ENCODE measurements at places on chromosomes 3 and 15. TPM values are rescaled to one million over a fixed set of nuclear protein-coding genes. Genes with fewer than 3 reads are reported as not detected.
A peak's percentile ranks its signal among the peaks of the same experiment; 100 is the strongest.

DNA sequence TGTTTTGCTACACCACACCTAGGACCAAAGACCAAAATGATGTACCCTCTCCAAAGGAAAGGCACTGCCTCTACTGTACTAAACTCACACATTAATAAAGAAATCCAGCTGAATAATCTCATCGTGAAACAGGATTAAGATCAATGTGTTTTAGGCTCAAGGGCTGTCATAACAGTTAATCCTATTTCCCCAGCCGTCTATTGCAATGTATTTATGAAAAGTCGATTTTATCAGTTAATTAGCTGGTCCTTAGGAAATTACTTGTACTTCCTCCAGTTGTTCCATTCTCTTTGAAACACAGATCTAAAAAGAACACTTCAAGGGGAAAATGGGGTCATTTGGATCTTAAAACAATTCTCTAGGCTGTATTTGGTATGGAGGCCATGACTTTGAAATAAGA lies 8.5 kb downstream of the ETV5 start:
- DNase-seq = no peak

DNA sequence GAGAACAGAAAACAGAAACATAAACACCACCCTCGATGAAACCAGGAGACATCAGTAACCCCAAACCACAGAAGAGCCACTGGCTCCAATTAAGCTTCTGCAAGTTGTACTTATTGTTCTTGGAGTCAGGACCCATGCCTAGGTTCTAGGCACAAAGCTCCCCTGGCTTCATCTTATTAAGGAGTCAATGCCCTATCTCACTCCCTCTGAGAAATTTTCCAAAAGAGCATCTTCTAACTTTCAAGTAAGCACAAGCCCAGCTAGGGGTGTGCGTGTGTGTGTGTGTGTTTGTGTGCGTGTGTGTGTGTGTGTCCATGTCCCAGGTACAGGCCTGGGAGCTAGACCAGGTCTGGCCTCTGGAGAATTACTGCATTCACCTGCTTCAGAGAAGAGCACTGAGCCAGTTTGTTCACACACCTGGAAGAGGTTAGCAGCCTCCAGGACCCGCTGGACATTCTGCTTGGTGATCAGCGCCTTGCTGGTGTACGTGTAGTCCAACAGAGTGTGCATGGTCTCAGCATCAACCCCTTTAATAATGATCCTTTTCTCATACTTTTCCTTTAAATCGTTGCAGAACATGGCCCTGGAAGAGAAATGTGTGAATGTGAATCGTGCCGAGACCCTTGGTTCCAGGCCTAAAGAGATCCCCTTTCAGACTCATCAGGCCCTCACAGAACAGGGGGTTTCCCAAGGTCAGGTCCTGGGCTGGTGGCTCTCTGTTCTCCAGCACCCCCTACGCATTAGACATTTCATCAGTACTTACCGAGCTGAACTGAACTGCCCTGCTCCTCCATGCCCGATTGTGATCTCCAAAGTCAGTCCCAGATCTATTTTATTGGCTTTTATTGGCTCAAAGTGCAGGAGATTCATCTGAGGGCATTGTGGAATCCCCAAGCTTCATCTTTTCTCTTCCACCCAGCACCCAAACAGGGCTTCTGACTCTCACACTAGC lies 27.8 kb downstream of the KLHL6 start:
- DNase-seq = no peak

DNA sequence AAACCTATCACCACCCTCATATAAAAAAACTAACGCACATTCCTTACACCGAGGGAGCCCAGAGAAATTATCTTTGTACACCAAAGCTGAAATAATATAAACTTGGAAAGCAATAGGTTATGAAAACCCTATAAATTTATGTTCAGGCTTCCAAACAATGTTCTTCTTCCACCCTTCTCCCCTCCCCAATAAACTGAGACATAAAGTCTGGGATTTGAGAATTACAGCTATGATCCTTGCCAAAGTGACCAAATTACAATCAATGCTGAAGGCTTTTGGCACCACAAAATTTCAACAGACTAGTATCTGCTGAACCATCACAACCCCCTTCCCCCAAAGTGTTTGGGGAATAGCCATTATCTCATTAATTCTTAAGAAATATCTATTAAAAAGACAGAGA lies 237.8 kb downstream of the FMN1 start:
- no peak for DNase-seq

DNA sequence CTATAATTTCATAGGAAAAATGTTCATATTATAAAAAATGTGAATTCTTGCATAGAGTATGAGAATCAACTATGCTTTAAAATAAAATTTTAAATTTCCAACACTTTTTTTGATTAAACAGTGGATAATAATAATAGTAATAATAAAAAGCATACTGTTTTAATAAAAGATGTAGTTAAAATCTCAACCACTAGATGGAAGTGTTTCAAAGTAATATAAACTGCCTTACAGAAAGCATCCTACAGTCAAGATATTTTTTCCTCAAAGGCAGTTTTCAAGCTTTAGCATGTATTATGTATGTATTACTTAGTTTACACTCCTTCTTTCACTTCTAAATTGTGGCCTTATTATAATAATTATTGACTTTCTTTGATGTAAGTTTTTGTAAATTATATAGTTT lies 217.5 kb downstream of the CHL1 start:
- peak; percentile 7 for DNase-seq

Gene ZNF619
- polyA plus RNA-seq = 2.2 TPM

DNA sequence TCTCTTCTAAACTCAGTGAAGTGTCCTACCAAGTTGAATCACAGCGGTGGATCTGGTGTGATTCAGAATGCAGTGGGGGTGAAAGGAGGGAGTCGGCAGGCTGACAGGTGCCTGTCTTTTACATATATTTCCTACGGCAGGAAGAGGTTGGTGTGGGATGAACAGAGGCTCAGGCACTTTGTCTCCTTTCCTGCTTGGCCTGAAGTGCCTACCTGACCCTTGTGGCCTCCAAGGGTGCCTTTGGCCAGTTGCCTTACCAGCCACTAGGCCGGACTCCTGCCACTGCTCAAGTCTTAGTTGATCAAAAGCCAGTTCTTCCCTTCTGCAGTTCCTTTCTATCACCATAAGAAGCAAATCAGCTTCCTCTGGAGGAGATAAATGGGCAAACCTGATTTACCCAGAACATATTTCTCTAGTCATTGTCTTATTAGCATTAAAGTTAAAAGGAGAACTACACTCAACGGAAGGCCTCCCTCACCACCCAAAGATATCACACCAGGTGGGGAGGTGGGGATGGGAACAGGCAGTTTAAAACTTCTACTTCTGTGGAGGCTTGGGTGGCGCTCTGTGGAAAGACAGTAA lies 52.1 kb downstream of the CRTC3 start:
- no peak for DNase-seq

Gene BCL2A1
- 19.6 TPM for polyA plus RNA-seq

GRCh38 chr3:141386611-141387111 lies 18.4 kb downstream of the ZBTB38 start:
- no peak for DNase-seq

GRCh38 chr3:151345859-151346258 lies 16.5 kb upstream of the P2RY13 start:
- no peak for DNase-seq

- DNase-seq = no peak
Observed at GRCh38 chr3:138640537-138640936, 32.0 kb downstream of the FAIM start.

DNA sequence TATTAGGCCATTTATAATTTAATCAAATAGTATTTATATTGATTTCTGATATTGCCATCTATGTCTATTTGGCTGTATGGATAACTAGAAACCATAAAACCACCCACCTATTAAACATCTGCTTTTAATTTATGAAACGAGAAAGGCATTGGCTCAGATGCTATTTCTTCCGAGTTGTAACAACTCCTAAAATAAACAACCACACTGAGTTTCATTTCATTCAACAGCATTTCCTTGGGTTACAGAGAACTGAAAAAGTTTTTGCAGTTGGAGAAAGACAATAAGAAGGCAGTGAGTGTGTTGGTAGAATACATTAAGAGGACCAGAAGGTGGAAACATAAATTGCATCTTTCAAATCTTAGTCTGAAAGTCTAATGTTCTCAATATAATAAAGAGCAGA lies 79.1 kb downstream of the AQR start:
- no peak for DNase-seq

- no peak for DNase-seq
Observed at GRCh38 chr3:42369832-42370231, 40.6 kb downstream of the LYZL4 start.

GRCh38 chr3:24830230-24831152 lies 335.8 kb upstream of the THRB start:
- no peak for DNase-seq

Gene USP4
- polyA plus RNA-seq = 12.9 TPM

GRCh38 chr3:56823421-56823926 lies 21.7 kb upstream of the ARHGEF3 start:
- no peak for DNase-seq

GRCh38 chr3:9251055-9251786 lies 1.8 kb upstream of the SRGAP3 start:
- no peak for DNase-seq

Gene GLCE
- polyA plus RNA-seq = 19.6 TPM

DNA sequence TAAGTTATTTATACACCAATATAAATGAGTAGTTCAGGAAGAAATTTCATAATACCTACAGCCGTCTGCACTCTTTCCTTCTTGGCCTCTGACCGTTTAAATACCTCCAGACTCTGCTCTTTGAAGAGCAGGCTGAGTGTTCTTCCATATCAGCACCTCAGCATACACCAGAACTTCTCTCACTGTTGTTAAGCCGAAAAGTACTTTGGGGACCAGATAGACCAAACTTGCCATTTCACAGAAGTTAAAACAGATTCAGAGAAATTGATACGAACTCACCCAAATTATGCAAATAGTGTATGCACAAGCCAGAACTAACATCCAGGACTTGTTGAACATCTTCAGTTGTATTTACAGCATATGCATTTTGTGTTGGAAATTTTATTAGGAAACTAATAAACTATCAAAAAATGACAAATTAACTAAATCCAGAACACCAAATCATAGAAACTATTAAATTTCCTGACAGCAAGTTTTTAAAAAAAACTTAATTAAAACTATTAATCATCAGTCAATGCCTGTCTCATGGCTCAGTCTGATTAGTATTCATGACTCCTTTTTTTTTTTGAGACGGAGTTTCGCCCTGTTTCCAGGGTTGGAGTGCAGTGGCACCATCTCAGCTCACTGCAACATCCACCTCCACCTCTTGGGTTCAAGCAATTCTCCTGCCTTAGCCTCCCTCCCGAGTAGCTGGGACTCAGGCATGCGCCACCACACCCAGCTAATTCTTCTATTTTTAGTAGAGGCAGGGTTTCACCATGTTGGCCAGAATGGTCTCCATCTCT lies 24.1 kb downstream of the CGGBP1 start:
- no peak for DNase-seq

DNA sequence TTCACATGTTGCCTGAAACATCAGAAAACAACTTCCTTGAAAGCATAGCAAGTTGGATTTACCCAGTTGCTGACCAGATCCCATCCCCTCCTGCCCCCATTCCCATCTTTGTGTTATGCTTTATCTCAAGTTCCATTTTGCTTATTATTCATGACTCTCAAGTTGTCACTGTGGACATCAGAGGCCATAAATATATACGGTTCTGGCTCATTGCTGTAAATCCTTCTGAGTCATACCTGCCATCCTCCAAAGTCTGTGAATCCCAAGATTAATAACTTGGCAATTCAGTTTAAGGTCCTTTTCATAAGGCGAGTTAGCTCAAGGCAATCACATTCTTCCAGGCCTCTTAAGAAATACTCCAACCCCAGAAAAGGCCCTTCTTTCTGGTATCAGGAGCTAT lies 126.2 kb upstream of the C2CD4B start:
- no peak for DNase-seq

DNA sequence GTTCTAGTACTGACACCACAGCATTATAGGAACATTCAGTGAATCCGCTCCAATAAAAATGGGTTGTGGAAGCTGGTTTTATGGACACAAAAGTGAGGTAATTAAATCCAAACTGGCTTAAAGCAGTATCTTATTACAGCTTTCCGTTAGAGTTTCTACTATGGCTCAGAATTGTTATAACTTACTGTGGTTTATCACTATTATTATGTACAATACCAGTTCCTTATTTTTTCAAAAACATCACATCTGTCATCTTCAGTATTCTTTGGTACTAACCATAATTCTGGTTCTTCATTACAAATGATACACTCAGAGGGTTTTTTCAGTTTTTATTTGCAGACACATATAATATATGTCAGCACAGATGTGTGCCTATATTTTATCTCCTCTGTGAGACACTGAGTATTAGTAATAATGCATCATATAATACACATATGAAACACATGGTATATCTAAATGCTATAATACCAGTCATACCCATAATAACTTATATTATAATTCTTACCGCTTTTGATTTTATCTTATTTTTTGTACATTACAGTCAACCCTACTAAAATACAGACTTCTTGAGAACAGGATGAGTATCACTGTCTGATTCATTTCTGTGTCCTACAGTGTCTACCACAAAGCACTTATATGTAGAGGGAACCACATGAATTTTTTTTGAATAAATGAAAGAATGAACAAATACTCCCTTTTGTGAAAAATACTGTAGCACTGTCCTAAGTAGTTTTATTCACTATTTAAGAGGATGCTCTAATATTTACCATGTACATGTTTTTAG lies 39.0 kb downstream of the CMSS1 start:
- DNase-seq = no peak

GRCh38 chr15:50318697-50319096 lies 36.3 kb downstream of the GABPB1 start:
- no peak for DNase-seq

- DNase-seq = no peak
Observed at GRCh38 chr3:126527455-126528211, 3.7 kb downstream of the CHST13 start.

- peak; percentile 80 for DNase-seq
Observed at GRCh38 chr15:68586274-68586961, 7.6 kb downstream of the CORO2B start.

DNA sequence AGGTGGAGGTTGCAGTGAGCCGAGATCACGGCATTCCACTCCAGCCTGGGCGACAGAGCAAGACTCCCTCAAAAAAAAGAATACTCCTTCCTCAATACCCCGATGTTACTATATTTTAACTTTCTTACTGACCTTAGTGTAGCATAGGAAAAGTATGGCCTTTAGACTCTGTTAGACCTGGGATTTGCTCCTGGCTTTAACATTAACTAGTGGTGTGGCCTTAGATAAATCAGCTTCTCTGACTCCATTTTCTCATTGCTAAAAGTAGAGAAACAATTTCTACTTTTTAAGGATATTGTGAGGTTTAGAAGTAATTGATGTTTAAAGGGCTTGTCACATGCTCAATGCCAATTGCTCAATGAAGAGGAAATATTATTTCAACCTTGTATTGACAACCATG lies 7.6 kb upstream of the IL1RAP start:
- no peak for DNase-seq

Gene SEMA7A
- polyA plus RNA-seq = 1.7 TPM

Measured in A549 (cell line).